ENCODE measurements at places on chromosomes 7 and 10.

DNA sequence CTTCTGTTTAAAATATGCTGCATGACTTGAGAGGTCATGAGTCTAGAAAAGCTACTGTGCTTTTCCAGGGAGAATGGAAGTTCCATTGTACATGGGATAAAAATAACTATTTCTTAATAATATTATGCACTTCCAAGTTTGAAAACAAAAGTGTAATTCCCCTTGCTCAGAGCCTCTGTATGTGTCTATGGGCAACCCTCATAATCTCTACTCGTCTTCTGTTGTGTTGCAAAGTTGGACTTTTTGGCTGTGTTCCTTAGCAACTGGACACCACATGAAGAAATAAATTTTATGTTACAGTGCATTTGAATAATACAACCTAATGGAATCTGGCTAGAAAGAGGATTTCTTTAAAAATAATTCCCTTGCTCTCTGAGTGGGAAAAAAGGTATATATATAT is 242.6 kb downstream of the TWIST1 start:
- DNase-seq = no peak

DNA sequence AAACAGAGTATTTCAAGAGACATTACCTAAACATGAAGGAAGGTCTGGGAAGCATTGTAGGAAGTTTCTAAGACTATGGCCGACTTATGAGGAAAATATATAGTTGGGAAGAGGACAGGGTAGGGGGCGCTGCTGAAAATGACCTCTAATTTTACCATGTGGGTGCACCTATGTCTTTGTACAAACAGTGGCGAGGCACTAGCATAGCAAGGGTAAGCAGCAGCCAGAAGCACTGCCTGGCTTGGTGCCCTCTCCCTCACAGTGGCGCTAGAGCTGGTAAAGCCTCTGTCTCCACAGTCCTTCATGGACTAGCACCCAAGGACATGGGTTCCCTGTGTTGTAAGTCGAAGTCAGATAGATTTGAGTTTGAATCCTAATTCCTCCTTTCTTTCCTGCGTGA is 461.2 kb downstream of the INHBA start:
- no peak for DNase-seq

- no peak for DNase-seq
Observed at GRCh38 chr7:44639671-44640321, 33.4 kb downstream of the OGDH start.

GRCh38 chr10:79192677-79193003 is 123.9 kb downstream of the ZMIZ1 start:
- no peak for DNase-seq

- no peak for DNase-seq
Observed at GRCh38 chr7:90655566-90655965, 59.4 kb downstream of the CDK14 start.

- DNase-seq = no peak
Observed at GRCh38 chr7:114921631-114922025, 266 bp upstream of the MDFIC start.

DNA sequence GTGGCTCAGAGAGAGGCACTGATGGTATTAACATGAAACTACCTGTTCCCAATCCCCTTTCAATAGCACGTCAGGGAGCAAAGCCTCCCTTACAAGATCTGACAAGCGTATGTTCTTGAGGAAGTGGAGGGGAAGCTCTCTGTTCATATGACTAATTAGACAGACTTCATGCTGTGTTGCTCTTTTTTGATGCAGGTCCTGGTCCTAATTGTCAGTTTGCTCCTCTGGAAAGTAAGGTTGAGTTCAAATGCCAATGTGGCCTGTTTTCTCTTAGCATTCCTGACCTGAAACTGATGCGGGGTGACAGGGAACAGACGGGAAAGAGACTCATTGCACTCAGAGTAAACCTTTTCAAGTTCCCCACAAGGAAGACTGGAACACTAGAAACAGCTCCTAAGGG is 27.0 kb upstream of the TBX20 start:
- no peak for DNase-seq

GRCh38 chr10:107163881-107164861 is at the start of gene SORCS1:
Gene SORCS1 (minus strand): TSS chr10:107164706.
- no peak for DNase-seq

DNA sequence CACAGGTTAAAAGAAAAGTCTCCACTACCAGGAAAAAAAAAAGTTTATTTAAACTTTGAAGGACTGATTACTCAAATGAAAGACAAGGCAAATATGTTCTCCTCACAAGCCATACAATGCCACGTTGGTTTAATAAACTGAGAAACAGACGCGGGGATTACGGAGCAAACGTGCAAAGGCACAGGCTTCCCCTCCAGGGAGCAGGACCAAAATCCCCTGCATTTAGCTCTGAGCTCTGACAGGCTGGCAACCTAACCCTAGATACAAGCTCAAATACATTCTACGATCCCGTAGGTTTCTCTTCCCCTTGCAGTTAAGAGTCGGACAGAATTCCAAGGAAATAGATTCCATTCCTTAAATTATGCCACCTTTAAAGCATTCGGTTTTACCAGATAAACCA is 7.7 kb upstream of the GRB10 start:
- no peak for DNase-seq

GRCh38 chr7:37817996-37818720 is 30.2 kb upstream of the NME8 start:
- no peak for DNase-seq

GRCh38 chr7:102913826-102914225 is 1.0 kb downstream of the LRRC17 start:
- DNase-seq = no peak

- DNase-seq = no peak
Observed at GRCh38 chr10:47309408-47310089, 9.6 kb downstream of the GDF10 start.

- DNase-seq = no peak
Observed at GRCh38 chr10:44939691-44940401, 19.8 kb upstream of the RASSF4 start.

DNA sequence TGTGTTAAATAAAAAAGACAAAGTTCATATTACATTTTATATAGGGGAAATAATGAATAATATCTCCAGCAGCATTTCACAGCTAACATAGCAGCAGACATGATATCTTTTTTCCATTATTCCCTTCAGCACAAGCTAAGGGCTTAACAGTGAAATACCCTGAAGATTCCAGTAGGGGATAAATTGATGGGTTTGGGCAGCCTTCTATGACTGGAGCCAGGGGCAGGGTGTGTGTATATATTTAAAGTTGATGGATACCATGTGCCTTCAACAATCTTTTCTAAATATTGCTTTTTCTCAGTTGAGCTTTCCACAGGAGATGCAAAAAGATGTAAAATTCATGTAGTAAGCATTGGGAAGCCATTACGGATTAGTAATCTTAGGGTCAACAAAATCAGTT is 151.2 kb downstream of the MAGI2 start:
- no peak for DNase-seq

DNA sequence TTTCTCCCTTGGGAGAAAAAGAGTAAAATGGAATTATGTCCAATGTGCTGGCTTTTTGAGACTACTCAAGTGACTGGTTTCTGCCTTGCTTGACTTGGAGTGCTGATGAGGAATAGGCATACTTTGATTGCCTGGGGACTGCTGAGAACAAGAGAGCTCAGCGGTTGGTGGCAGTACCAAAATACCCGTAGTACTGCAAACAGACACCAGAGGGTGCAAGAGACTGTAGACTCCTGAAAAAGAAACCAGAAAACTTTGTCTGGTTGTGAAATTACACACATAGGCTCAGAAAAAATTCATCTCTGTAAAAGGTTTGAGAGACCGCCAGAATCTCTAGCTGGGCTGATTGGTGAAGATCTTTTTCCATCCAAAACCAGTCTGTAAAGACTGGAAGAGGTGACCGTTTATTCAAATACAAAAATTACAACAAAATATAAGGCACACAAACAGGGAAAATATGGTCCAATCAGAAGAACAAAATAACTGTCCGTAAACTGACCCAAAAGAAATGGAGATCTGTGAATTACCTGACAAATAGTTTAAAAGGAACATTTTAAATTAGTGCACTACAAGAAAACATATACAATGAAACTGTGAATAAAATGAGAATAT is 18.5 kb downstream of the BICC1 start:
- no peak for DNase-seq

- no peak for DNase-seq
Observed at GRCh38 chr10:96152437-96152836, 22.3 kb downstream of the ZNF518A start.

DNA sequence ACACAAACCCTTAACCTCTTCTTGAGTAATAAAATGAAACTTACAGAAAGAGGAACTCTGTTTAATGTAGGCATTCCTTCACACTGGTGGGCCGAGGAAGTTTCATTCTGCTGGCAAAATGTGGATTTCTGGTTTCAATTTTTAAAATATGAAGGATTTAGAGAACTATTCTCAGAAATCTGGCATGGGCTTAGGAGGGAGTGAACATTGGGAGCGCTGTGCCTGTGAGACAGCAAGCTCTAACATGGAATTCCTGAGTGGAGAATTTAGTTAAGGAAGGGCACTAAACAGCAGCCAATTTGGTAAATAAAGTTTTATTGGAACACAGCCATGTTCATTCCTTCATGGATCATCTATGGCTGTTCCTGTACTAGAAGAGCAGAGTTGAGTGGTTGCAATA is 751.8 kb upstream of the IGFBP3 start:
- no peak for DNase-seq

- no peak for DNase-seq
Observed at GRCh38 chr10:92790440-92790839, 57.9 kb upstream of the EXOC6 start.

DNA sequence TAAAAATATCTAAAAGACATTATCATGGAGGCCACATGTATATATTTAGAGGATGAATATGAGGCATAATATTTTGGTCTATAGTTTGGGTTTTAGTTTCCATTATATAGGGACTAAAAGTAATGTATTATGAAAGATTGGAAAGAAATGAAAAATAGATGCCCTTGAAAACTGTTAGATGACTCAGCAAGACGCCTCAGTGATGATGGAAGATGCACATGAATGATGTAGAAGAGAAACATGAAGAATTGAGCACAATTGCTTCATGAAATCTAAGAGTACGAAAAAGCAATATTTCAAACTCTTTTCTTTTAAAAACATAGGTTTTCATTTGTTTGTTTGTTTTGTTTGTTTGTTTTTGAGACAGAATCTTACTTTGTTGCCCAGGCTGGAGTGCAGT is 89.8 kb downstream of the ARL4A start:
- DNase-seq = no peak

GRCh38 chr10:21814866-21815265 is 188.7 kb downstream of the DNAJC1 start:
- DNase-seq = no peak

DNA sequence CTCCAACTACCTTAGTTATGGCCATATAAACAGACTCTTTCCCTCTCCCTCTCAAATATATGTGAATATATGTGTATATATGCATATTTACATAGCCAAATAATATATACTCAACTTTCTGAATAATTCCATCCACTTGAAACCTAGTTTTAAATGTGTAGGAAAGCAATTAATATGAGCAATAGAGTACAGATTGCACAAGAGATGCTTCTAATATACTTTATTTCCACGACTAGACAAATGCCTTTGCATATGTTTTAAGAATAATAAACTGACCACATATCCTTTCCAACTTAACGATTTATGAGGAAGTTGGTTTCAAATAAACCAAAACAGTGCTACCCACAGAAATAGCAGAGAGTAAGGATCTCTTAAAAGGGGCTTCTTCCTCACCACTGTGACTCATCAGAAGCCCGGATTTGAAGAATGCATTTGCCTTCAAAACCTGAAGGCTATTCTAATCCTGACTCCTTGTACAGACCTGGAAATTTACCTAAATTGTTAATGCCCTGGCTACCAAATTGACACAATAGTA is 266.3 kb downstream of the AHR start:
- no peak for DNase-seq
